ENCODE measurements at places on chromosomes 6 and 20. TPM values are rescaled to one million over a fixed set of nuclear protein-coding genes. Genes with fewer than 3 reads are reported as not detected.
A peak's percentile ranks its signal among the peaks of the same experiment; 100 is the strongest.

PTPRT gene
- not detected for total RNA-seq

SEL1L2 gene
- not detected for total RNA-seq

DNA sequence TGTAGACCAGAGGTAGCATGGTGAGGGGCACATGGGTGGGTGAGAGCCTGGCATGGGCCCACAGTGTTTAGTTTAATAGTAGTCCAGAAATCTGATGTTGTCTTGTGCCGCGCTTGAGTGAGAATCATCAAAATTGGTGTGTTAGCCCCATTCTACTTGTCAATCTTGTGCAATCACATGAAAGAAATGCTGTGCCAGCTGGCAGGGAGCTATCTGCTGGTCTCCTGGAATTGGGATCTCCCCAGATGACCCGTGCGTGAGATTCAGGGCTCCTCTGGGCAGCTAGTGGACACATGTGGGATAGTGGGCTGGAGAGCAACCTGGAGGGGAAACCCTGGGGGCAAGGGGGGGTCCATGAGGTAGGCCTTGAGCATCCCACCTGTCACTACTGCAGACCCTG, 43.5 kb upstream of the ZFP64 start:
- no peak for DNase-seq

DNA sequence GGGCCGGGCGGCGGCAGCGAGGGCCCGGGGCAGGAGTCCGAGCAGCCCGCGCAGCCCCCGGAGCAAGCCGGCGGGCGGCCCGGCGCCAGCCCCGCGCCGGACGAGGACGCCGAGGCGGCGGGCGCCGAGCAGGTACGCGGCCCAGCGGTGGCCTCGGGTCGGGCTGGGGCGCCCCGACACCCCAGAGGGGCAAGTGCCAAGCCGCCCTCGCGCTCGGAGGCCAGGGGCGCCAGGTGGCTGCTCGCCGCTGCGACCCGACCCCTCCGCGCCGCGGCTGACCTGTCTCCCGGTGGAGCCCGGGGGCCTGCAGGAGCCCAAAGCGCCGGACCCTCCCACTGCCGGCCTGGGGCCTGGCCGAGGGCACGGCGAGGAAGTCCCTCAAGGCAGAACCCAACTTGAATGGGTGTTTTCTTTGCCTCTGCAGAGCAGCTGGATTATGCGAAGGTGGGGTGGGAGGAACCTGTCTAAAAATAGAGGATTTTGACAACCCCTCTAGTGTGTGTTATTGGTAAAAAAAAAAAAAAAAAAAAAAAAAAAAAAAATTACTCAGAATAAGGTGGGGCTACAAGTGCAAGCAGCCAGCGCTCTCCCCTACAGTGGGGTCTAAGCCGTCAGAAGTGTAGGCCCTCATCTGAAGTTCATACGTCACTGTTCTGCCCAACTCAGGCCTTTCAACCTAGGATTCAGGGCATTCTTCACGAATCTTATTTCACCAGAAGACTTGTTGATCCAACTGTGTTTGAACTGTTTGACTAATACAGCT, 609 bp downstream of the OGFRL1 start:
- peak; percentile 15 for DNase-seq

GRCh38 chr6:168709390-168709789, 268.4 kb downstream of the SMOC2 start:
- no peak for DNase-seq
